Stimulated activated CD8-positive, alpha-beta memory T cell treated with anti-CD3 and anti-CD28 coated beads, Interleukin-2, amount 100 ng/mL, for 1 hour (primary cell): ENCODE measurements at places on chromosomes 2 and 18.

GRCh38 chr2:15973481-15974401 is 33.4 kb downstream of the MYCN start:
- DNase-seq = no peak

DNA sequence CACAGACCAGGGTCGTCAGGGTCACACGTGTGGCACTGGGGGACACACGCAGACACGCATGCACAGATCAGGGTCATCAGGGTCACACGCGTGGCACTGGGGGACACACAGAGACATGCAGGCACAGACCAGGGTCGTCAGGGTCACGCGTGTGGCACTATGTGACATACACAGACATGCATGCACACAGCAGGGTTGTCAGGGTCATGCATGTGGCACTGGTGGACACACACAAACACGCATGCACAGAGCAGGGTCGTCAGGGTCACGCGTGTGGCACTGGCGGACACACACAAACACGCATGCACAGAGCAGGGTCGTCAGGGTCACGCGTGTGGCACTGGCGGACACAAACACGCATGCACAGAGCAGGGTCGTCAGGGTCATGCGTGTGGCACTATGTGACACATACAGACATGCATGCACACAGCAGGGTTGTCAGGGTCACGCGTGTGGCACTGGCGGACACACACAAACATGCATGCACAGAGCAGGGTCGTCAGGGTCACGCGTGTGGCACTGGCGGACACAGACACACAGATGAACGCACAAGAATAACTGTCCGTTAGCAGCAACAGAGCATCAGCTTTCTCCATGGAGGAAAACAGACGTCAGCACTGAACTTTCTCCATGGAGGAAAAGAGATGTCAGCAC is 34.9 kb downstream of the HDAC4 start:
- DNase-seq = no peak

- DNase-seq = no peak
Observed at GRCh38 chr2:203352604-203353255, 24.5 kb downstream of the ABI2 start.

DNA sequence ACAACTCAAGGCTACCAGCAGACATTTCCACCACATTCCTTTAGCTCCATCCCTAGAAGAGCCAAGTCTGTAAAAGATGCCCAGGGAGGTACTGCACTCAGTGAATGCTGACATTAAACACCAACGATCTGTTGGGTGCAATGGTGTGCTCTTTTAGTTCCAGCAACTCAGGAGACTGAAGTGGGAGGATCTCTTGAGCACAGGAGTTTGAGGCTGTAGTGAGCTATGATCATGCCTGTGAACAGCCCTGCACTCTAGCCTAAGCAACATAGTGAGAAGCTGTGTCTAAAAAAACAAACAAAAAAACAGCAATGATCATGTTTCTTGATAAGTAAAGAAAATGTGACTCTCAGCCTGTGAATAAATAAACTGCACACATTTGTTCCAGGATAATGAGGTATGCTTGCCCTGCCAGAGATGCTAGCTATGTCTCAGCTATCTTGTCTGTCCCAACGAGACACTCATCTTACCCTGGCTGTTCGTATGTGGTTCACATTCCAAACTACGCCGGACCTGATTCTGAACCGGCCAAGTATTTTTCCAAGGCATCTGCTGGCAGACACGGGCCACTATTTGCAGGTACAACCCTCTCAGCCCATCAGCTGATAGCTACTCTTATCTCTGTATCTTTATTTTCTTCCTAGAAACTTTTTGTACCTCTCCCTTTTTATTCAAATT is 21.8 kb downstream of the TMEM182 start:
- DNase-seq = no peak

DNA sequence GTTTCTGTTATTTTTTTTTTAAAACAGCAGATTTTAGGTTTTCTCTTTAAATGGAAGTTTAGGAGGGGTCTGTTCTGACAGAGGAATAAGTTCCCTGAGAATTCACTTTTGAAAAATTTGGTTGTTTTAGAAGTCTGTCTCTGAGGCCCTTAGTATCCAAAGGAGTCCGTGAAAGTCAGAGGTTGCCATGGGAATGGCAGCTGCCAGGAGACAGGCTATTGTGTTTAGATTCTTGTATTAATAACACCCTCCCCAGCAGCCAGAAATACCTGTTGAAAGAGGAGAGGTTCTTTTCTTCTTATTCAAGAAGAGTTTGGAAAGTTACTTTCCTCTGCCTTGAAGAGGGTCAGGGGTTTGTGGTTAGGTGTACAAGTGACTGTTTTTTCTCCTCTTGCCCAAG is 29.5 kb downstream of the TNP1 start:
- no peak for DNase-seq
